WTC11 (cell line): ENCODE measurements at places on chromosomes 2 and 18.

- DNase-seq, result no peak
Observed at GRCh38 chr2:146227152-146228019, 1617.4 kb upstream of the ACVR2A start.

GRCh38 chr2:1869987-1870386, 125.7 kb upstream of the PXDN start:
- DNase-seq, result no peak

GRCh38 chr2:15732341-15733077, 140.8 kb downstream of the DDX1 start:
- no peak for DNase-seq

- no peak for DNase-seq
Observed at GRCh38 chr18:9737006-9737405, 28.9 kb downstream of the RAB31 start.

- DNase-seq, result peak; percentile 47
Observed at GRCh38 chr2:99615247-99615771, 125.5 kb upstream of the REV1 start.

- no peak for DNase-seq
Observed at GRCh38 chr18:39057423-39058064, 1491.9 kb upstream of the CELF4 start.
